Fibroblast of lung (primary cell): ENCODE measurements at places on chromosomes 11 and 22. TPM values are rescaled to one million over a fixed set of nuclear protein-coding genes. Genes with fewer than 3 reads are reported as not detected.

TMEM132A gene
- total RNA-seq = 13.2 and 20.8 TPM in 2 replicates

GVQW3 gene
- 1.3 and 1.8 TPM in 2 replicates for total RNA-seq

HEPHL1 gene
- not detected in 2 replicates for total RNA-seq

DEFB131B gene
- not detected in 2 replicates for total RNA-seq

ZNRD2 gene
- 25.8 and 30.8 TPM in 2 replicates for total RNA-seq

SLC22A8 gene
- not detected in 2 replicates for total RNA-seq

OR4D5 gene
- not detected in 2 replicates for total RNA-seq

ART1 gene
- not detected in 2 replicates for total RNA-seq

TRIM51 gene
- not detected in 2 replicates for total RNA-seq

PHF21B gene
- total RNA-seq = under 0.01 and 0.17 TPM in 2 replicates

MAFF gene
- total RNA-seq = 20.5 and 26.3 TPM in 2 replicates

- H3K4me3 ChIP-seq = no peak overlapping the region
- no peak overlapping the region for H3K27ac ChIP-seq
- DNase-seq = no peak
- no peaks in the 10 kb centered on the region for H3K4me1 ChIP-seq
- H3K36me3 ChIP-seq = no peaks in the 10 kb centered on the region
- H3K27me3 ChIP-seq = no peaks in the 10 kb centered on the region
These were observed 67.4 kb upstream of the DBX1 start for GRCh38 chr11:20227631-20228030.

- H3K27ac ChIP-seq = no peak overlapping the region
- no peak overlapping the region for H3K4me3 ChIP-seq
- DNase-seq = peak; percentile 58
- no peaks in the 10 kb centered on the region for H3K36me3 ChIP-seq
- H3K4me1 ChIP-seq = no peaks in the 10 kb centered on the region
These were observed 112.9 kb upstream of the DDI1 start for GRCh38 chr11:103923451-103923931.

GRCh38 chr11:132959693-132960092 is 572.6 kb downstream of the OPCML start:
- no peaks in the 10 kb centered on the region for H3K4me1 ChIP-seq
- no peaks in the 10 kb centered on the region for H3K27me3 ChIP-seq
- no peak for DNase-seq
- H3K4me3 ChIP-seq = no peak overlapping the region
- H3K36me3 ChIP-seq = no peaks in the 10 kb centered on the region

- peak; percentile 33 for DNase-seq
- no peaks in the 10 kb centered on the region for H3K36me3 ChIP-seq
- peaks cover 3% of the 10 kb centered on the region for H3K27me3 ChIP-seq
- no peak overlapping the region for H3K4me3 ChIP-seq
These were observed 12.3 kb downstream of the MYO7A start for GRCh38 chr11:77140231-77140851.

DNA sequence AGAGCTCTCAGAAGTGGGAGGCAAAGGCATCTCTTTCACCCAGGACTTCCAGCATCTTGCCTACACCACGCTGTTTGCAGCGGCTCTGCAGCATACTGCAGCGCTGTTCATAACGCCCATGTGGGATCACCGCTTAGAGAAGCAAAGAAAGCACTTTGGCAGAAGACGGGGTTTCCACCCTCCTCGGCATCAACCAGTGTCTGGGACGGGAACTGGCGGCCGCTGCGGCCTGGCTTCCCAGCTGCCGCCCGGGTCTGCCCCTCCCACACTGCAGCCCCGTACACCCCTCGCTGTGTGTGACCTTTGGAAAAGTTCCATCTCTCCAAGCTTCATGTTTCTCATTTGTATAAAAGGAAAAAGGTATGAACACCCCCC is 545 bp upstream of the TIRAP start:
- peak overlapping the region; percentile 64 for H3K27ac ChIP-seq
- peaks cover 1% of the 10 kb centered on the region for H3K36me3 ChIP-seq
- peaks cover 7% of the 10 kb centered on the region for H3K4me1 ChIP-seq
- H3K27me3 ChIP-seq = no peaks in the 10 kb centered on the region
- peak overlapping the region; percentile 72 for H3K4me3 ChIP-seq
- DNase-seq = peak; percentile 41

DNA sequence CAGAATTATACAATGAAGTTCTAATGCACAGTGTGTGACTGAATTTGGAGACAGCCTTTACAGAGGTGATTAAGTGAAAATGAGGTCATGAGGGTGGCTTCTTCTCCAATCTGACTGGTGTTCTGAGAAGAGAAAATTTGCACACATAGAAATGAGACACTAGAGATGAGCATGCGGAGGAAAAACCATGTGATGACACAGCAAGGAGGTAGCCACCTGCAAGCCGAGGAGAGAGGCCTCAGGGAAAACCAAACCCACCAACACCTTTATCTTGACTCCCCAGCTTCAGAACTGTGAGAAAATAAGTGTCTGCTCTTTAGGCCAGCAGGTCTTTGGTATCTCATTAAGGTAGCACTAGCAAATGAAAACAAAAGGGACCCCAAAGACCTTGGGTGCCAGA is 93.2 kb downstream of the GGTLC2 start:
- no peaks in the 10 kb centered on the region for H3K27me3 ChIP-seq
- no peak overlapping the region for H3K27ac ChIP-seq
- no peaks in the 10 kb centered on the region for H3K36me3 ChIP-seq
- no peak overlapping the region for H3K4me3 ChIP-seq
- no peak for DNase-seq
- no peaks in the 10 kb centered on the region for H3K4me1 ChIP-seq

GRCh38 chr11:75462117-75462653 is 29.2 kb upstream of the KLHL35 start:
- H3K36me3 ChIP-seq = no peaks in the 10 kb centered on the region
- H3K4me3 ChIP-seq = no peak overlapping the region
- H3K27me3 ChIP-seq = peaks cover 13% of the 10 kb centered on the region

DNA sequence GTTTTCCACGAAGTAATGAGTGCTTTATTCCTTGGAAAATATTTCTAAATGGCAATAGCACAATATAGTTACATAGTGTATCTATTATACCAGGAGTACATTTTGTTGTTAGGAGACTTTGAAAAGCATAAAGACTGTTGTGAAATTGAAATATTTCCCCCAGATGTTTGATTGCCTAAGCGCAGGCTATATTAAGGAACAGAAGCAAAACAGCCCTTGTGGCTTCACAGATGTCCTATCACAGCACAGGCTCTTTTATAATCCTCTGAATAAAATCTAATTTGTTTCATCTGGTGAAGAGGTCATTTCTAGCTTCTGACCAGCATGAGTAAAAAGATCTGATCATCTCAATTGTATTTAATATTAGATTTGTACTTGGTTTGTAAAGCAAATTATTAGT is 48.2 kb downstream of the BSX start:
- no peak overlapping the region for H3K4me3 ChIP-seq
- H3K36me3 ChIP-seq = no peaks in the 10 kb centered on the region
- DNase-seq = no peak
- H3K27ac ChIP-seq = no peak overlapping the region
- no peaks in the 10 kb centered on the region for H3K4me1 ChIP-seq

- no peaks in the 10 kb centered on the region for H3K4me1 ChIP-seq
- H3K4me3 ChIP-seq = no peak overlapping the region
- H3K27ac ChIP-seq = no peak overlapping the region
- H3K36me3 ChIP-seq = no peaks in the 10 kb centered on the region
- DNase-seq = no peak
These were observed 60.9 kb upstream of the EMID1 start for GRCh38 chr22:29144786-29145160.

DNA sequence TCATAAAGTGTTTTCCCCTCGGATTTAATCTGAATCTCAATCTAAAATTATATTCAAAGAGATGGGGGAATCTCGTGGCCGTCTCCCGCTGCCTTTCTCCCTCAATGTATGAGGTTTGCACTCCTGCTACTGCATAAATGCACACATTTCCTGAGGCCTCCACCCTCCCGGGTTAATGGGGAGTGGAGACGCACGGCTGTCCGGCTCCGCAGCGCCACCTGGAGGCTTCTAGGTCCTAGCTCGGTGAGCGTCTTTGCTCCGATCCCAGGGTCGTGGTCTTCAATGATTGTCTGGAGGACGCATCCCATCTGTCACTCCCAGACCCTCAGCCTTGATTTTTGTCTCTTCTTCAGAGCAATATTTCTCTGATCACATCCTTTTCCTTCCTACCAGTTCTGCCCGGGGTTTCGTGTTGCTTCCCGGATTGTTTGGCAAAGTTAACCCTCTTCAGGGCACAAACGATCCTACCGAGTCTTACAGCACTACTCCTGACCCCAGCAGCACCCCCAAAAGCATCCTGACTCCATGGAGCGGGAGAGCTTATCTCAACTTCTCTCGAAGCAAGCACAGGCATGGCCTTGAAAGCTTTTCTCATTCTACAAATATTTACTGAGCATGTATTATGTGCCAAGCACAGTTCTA is at the start of gene LMO1:
Gene LMO1 (minus strand): TSS at position 110 of the 642 bp plus-strand sequence. CDS start 516 bp downstream, outside the sequence.
- peak; percentile 54 for DNase-seq
- H3K36me3 ChIP-seq = no peaks in the 10 kb centered on the region
- no peak within 1 kb of the TSS for H3K27ac ChIP-seq
- no peaks in the 10 kb centered on the region for H3K4me1 ChIP-seq

GRCh38 chr11:28017816-28018215 is 90.1 kb downstream of the KIF18A start:
- no peaks in the 10 kb centered on the region for H3K36me3 ChIP-seq
- no peaks in the 10 kb centered on the region for H3K4me1 ChIP-seq
- H3K27me3 ChIP-seq = no peaks in the 10 kb centered on the region
- H3K4me3 ChIP-seq = no peak overlapping the region
- no peak overlapping the region for H3K27ac ChIP-seq

DNA sequence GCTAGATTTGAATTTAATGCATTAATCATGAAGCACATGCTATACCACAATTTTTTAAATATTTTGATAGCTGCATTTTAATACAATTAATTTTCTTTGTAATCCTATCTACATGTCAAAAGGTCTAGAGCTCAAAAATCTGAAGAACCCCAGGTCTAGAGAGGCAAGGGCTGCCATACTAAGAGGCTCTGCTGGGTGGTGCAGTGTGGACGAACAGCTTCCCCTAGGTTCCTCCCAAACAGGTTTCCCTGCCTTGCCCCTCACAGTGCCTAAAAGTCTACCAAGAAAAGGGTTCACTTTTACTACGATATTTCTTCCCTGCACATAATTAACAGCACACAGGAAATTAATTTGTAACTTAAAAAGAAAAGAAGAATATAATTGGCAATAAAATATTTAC is 681.1 kb downstream of the OPCML start:
- H3K4me3 ChIP-seq = no peak overlapping the region
- no peaks in the 10 kb centered on the region for H3K36me3 ChIP-seq

GRCh38 chr22:45885171-45885840 is 91.7 kb downstream of the WNT7B start:
- DNase-seq = no peak
- peaks cover 4% of the 10 kb centered on the region for H3K4me1 ChIP-seq
- H3K27ac ChIP-seq = no peak overlapping the region
- H3K36me3 ChIP-seq = no peaks in the 10 kb centered on the region

GRCh38 chr11:19398772-19399527 is 158.2 kb upstream of the E2F8 start:
- H3K27me3 ChIP-seq = no peaks in the 10 kb centered on the region
- H3K36me3 ChIP-seq = no peaks in the 10 kb centered on the region
- H3K4me3 ChIP-seq = no peak overlapping the region
- peaks cover 17% of the 10 kb centered on the region for H3K4me1 ChIP-seq

GRCh38 chr11:119491753-119492510 is 69.0 kb upstream of the THY1 start:
- no peaks in the 10 kb centered on the region for H3K4me1 ChIP-seq
- no peaks in the 10 kb centered on the region for H3K36me3 ChIP-seq
- no peak overlapping the region for H3K27ac ChIP-seq
- H3K27me3 ChIP-seq = peaks cover 15% of the 10 kb centered on the region
- H3K4me3 ChIP-seq = no peak overlapping the region

- no peaks in the 10 kb centered on the region for H3K36me3 ChIP-seq
- H3K27me3 ChIP-seq = no peaks in the 10 kb centered on the region
- H3K4me3 ChIP-seq = no peak within 1 kb of the TSS
These were observed at the start of gene DRICH1 for GRCh38 chr22:23632178-23632577. Gene DRICH1 (minus strand): TSS chr22:23632321. CDS start chr22:23632023, 298 bp downstream.

GRCh38 chr11:64960719-64961118 is 11.2 kb downstream of the MAJIN start:
- H3K27ac ChIP-seq = no peak overlapping the region
- H3K4me3 ChIP-seq = no peak overlapping the region
- DNase-seq = no peak
- H3K4me1 ChIP-seq = no peaks in the 10 kb centered on the region

DNA sequence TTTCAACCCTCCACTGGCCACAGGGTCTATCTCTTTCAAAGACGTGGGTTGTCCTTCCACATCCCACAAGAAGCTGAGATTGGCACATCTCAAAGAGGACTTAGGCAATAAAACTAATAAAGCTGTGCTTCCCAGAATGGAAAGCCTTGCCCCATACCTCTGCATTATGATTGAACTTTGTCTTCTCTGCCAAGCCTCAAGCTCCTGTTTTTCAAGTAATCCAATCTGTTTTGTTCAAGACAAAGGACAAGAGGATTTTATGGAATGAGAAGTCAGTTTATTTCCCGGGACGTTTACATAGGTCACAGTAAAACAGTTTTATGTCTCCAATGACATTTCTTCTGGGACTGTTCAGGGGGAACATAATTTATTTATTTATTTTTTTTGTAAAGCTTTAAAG is 108.4 kb downstream of the GALNT18 start:
- H3K27me3 ChIP-seq = no peaks in the 10 kb centered on the region
- no peak overlapping the region for H3K27ac ChIP-seq
- DNase-seq = no peak
- H3K4me1 ChIP-seq = no peaks in the 10 kb centered on the region
- H3K4me3 ChIP-seq = no peak overlapping the region

DNA sequence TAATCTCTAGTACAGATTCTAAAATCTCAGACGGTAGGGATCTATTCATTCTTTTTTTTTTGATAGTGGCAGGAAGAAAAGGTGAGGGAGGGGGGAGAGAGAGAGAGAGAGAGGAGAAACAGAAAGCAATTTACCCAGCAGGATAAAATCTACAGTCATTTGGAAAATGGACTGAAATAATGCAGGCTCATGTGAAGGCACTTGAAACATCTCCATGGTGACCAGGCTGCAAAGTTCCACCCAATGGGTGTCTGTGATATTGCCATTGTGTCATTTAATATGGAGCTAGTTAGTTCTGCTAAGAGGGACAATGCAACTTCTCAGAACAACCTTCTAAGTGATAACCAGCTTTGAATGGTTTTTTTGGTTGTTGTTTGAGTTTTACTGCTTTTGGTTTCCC is 165.2 kb upstream of the RAG2 start:
- H3K36me3 ChIP-seq = no peaks in the 10 kb centered on the region
- H3K27ac ChIP-seq = no peak overlapping the region
- H3K4me1 ChIP-seq = no peaks in the 10 kb centered on the region

GRCh38 chr11:105073456-105074165 is 28.5 kb upstream of the CARD16 start:
- no peaks in the 10 kb centered on the region for H3K36me3 ChIP-seq
- H3K4me1 ChIP-seq = no peaks in the 10 kb centered on the region
- no peak overlapping the region for H3K4me3 ChIP-seq
- no peak overlapping the region for H3K27ac ChIP-seq
- DNase-seq = no peak

GRCh38 chr11:125228445-125228844 is 63.9 kb downstream of the PKNOX2 start:
- no peak for DNase-seq
- H3K27ac ChIP-seq = no peak overlapping the region
- no peaks in the 10 kb centered on the region for H3K36me3 ChIP-seq
- H3K27me3 ChIP-seq = peaks cover 2% of the 10 kb centered on the region
- no peak overlapping the region for H3K4me3 ChIP-seq
- H3K4me1 ChIP-seq = no peaks in the 10 kb centered on the region
